Activated T-cell treated with anti-CD3 and anti-CD28 coated beads for 4 hours (primary cell): ENCODE measurements at places on chromosomes 4 and X.

DNA sequence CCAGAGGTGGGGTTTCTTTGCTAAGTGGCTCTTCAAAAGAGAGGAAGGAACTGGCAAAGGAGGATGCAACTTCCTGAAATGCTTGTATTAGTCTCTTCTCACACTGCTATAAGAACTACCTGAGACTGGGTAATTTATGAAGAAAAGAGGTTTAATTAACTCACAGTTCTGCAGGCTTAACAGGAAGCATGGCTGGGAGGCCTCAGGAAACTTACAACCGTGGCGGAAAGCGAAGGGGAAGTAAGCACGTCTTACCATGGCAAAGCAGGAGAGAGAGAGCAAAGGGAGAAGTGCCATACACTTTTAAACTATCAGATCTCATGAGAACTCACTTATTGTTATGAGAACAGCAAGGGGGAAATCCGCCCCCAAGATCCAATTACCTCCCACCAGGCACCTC is 505.7 kb downstream of the ZNF674 start:
- no peak for DNase-seq

GRCh38 chrX:107601326-107601725 is 27.0 kb upstream of the PRPS1 start:
- no peak for DNase-seq

- DNase-seq: peak; percentile 58
These were observed 114.5 kb downstream of the ADRA2C start for GRCh38 chr4:3880615-3881120.

DNA sequence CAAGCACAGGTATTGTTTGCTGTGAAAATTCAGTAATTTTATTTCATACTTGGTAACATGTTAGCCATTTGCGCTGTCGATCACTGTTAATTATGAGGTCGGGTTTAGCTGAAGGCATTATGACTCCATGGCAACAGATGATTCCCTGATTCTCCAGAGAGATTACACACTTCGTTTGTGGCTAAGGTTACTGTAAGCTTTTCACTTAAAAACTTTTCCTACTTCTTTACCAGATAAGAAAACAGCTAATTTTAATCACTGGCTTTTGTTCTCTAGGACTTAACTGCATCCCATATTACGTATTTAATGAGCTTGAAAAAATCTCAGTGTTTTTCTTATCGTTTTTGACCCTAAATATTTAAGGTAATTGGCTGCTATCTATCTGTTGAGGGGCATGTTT is 2.1 kb downstream of the GSTCD start:
- no peak for DNase-seq

DNA sequence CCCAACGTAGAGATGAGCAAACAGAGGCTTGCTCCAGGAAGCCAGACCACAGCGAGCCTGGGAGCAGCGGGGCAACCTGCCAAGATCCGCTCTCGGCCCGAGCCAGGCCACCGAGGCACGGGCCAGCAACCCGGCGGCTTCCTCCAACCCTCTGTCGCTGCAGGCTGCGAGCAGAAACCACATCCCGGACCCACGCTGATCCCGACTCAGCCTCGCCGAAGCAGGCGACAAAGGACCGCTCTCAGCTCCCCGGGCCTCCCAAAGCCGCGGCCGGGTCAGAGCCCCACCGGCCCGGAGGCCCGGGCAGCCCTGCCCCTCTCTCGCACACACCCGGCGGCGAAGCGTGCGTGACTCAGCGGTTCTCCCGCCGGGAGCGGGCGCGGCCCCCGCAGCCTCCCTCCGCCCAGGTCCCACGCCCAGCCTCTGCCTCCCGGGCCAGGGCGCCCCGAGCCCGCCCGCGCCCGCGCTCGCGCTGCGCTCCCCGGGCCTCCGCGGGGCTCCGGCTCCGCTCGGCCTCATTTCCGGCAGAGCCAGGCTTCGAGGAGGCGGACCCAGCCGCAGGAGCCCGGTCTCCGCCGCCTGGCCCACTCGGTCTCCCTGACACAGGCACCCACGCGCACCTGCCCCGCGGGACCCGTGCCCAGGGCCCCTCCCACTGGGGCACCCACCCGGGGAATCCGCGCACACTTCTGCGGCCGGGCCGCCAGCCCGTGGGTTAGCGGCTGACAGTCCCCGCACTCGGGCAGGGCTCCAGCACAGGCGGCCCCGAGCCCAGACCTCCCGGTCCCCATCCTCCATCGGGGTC is 1.7 kb downstream of the PPP2R2C start:
- DNase-seq: no peak

GRCh38 chr4:153938994-153939393 is 150.1 kb upstream of the SFRP2 start:
- no peak for DNase-seq

- DNase-seq: peak; percentile 64
These were observed 4.8 kb downstream of the FLNA start for GRCh38 chrX:154369449-154370299.
